ENCODE measurements at places on chromosomes 5 and 9.

GRCh38 chr9:126419475-126419874, 92.8 kb downstream of the MVB12B start:
- no peak for DNase-seq

- DNase-seq, result no peak
These were observed 28.8 kb downstream of the LHX2 start for GRCh38 chr9:124040186-124040931.

DNA sequence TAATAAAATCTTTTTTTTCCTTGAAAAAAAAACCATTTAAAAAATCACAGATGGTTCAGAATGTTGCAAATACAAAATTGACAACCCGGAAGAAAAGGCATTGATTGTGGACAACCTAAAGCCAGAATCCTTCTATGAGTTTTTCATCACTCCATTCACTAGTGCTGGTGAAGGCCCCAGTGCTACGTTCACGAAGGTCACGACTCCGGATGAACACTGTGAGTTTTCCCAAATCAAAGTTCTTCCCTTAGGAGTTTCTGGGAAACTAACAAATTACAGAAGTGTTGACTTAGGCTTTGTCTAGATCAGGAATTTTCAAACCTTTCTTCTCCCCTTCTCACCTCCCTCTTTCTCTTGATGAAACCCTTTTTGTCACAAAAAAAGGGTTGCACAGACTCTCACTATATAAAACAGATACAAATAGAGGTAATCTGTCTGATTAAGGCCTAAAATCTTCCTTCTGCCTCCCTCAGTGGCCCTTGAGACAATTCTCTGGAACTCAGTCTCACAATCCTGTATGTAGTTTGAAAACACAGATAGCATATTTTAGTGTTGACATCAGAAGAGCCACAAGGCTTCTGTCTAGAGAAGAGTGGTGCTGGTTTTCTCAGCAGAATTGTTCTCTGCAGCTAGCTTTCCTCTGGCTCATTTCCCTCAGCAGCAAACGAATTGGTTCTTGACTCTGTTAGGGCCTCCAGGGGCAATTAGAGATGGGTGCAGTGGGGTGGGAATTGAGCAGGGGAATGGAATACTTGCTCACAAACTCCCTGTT, 79.5 kb downstream of the OSMR start:
- DNase-seq, result no peak

- DNase-seq, result peak; percentile 29
These were observed 20.7 kb downstream of the EHMT1 start for GRCh38 chr9:137639303-137640051.

DNA sequence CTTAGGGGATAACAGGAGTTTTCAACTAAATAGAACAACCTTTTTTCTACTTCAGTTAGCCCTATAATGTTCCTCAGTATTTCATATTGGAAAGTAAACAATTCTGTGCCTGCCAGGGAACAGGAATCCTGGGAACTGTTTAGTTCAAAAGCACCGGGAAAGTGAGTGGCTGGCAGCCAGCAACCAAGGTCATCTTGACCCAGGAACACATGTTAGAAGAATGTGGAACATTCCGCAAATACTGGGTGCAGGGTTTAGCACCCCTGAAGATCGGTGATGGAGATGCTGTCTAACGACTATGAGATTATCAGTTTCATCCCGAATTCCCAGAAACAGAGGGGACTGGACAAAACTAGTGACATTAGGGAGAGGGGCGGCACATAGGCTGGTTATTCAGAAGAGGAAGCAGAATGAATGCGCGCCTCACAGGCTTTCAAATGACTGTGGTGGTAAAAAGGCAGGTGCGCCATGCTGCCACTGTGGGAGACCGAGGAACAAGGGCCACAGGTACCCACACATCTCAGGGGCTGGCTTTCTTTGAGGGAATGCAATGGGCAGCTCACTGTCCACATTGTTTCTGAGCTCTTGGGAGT, 51.2 kb downstream of the IPPK start:
- DNase-seq, result no peak

DNA sequence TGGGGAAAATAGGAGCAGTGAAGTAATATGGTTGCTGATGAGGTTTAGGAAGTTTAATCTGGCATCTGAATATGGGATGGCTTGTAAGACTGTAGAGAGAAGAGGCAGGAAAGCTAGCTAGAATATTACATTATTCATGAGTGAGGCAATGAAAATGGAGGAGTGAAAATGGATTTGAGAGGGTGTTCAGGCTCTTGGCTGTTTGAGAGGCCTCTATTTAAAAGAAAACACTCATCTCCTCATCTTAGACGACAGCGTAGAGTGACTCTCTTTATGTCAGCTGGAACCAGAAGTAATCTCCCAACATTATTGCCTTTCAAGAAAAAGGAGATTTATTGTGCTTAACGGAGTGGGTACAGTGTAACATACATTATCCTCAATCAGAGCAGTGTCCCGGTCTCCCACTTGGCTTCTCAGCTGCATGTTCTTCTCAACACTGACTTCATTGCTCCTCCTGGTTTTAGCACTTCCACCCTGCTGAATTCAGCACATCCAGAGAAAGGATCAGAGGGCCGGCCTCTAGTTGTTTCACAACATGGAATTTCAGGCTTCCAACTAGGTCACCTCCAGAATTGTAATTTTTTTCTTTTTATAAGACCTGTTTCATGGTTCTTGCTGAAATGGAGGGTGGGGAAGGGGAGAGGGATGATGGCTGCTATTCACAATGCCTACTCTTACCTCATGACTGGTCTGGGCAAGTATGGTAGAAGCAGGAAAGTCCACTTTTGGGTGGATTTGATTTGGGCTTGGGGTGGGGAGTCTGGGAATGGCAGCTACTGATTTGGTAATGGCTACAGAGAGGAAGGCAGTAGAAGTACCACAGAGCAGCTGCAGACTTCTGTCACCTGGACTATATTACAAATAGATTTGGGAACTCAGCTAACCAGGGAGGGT, 52.9 kb upstream of the KIAA1958 start:
- DNase-seq, result no peak

DNA sequence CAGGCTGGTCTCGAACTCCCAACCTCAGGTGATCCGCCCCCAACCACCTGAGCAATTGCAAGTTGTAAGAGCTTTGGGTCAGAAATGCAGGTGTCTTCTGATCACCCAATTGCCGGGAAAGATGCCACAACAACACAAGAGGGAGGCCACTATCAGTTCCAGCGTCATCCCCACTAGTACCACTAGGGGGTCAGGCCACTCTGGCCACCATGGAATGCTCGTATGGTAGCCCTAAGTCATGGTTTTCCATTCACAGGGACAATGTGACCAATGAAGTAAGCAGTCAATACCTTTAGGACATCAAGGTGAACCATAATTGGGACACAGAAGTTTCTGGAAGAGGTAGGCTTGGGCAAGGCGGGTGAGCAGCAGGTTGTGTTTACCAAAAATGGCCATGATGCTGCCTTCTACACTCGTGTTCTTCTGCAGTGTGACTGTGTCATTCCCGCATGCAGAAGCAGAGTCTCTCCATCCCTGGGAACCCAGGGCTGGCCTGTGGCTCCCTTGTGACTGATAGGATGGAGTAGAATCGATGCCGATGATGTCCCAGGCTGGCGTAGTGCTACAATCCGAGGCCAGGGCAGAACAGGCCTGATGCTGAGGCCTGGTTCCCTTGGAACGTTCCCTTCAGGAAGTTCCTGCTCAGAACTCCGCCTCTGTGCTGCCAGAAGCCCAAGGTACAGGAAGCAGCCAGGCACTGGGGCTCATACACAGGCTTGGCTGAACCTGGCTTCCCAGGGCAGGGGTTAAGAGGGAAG, 42.2 kb upstream of the ANKRD33B start:
- DNase-seq, result no peak

- DNase-seq, result peak; percentile 56
These were observed 779 bp downstream of the FAM13B start for GRCh38 chr5:138032028-138032571.

DNA sequence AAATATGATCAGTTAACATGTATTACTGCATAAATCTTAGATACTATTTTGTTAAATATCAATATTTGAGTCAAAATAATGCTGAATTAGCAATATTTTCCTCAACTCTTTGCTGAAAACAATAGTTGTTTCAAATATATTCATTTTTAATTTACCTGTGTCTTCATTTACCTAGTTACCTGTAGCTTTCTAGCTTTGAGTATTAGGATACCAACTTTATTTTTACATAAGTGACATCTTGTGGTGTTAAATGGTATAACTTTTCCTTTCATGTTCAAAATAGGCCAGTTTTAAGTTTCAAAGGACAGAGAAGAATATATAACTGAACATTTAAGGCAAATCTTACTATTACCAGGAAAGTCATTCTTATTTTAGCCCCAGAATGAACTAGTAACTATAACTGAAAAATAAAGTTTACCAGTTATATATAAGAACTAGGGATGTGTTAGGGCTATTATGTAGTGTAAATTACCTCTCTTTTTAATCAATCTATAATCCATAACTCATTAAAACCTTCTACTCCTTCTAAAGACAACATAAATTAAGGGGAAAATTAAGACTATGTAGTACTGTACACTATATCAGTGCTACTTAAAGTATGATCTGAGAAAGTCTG, 25.3 kb downstream of the AP3B1 start:
- peak; percentile 33 for DNase-seq

GRCh38 chr5:122156724-122157325, 27.5 kb downstream of the ZNF474 start:
- DNase-seq, result no peak

- no peak for DNase-seq
These were observed 27.4 kb upstream of the RFX3 start for GRCh38 chr9:3553076-3553765.

DNA sequence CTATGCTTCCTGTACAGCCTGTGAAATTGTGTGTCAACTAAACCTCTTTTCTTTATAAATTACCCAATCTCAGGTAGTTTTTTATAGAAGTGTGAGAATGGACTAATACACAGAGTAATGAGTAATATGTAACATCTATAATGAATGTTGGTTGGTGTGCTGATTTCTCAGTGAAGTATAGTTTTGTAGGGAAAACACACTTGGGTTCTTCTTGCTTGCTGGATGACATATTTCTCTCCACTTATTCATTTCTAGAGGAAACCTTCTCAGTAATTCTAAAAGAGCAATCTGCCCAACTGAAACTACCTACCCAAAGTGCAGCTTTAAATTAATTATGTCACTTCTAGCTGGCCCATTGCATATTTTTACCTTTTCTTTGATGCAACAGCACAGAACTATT, 81.1 kb upstream of the RORB start:
- DNase-seq, result no peak

DNA sequence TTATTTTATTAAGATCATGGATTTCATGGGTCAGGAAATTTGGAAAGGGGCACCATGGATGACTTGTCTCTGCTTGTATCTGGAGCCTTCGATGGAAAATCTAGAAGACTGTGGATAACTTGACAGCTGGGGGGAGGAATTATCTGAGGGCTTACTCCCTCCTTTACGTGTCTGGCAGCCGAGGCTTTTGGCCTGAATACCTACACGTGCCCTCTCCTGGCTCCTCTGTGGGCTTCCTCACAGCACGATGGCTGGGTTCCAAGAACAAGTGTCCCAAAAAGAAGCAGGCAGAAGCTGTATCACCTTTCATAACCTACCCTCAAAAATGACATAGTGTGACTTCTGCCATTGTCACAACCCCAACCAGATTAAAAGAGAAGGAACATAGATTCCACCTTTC, 228.9 kb downstream of the GRIA1 start:
- no peak for DNase-seq

DNA sequence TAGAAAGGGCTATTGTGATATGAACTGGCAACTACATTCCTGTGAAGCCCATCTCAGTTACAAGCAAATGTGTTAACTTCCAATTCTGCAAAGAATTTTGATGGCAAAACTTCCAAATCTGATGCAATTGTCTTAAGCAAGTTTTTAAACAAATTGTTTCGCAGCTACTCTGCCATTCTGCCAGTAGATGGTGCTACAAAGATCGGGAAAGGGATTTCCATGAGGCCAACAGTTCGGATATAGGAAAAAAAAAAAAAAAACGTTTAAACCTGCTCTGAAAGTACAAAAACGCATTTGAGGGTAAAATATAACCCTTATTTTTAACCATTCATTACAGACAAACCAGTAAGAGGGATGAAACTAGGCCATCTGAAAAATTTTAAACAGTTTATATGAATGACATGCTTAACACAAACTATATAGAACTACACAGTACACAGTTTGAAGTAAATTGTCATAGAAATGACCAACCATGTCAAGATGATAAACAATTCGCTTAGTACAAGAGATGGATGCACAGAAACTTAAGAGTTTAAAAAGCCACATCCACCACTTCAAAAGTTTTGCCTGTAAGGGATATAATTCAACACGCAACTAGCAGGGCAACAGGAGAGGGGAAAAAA, 2.2 kb downstream of the HNRNPA0 start:
- DNase-seq, result no peak

- no peak for DNase-seq
These were observed 148.7 kb upstream of the CDKN2B start for GRCh38 chr9:22157828-22158227.

DNA sequence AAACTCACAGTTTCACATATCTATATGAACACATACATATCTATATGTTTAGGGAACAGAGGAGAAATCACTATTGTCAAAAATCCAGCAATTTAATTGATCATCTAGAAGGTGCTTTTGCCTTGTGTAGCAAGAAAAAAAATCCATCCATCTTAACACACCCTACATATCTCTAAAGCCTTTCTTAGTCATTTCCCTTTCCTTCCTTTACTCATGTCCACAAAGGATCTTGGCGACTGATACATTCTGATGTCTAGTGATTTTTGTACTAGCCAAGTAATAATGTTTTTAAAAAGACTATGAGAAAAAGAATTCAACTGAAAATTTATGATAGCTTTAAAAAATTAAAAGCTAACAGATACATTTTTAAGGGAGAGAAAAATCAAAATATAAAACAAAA, 22.5 kb downstream of the ZDHHC21 start:
- no peak for DNase-seq

- DNase-seq, result peak; percentile 30
These were observed 282.1 kb downstream of the CRB2 start for GRCh38 chr9:123637945-123638634.

- DNase-seq, result no peak
These were observed 34.1 kb upstream of the PLPP1 start for GRCh38 chr5:55568654-55569512.

DNA sequence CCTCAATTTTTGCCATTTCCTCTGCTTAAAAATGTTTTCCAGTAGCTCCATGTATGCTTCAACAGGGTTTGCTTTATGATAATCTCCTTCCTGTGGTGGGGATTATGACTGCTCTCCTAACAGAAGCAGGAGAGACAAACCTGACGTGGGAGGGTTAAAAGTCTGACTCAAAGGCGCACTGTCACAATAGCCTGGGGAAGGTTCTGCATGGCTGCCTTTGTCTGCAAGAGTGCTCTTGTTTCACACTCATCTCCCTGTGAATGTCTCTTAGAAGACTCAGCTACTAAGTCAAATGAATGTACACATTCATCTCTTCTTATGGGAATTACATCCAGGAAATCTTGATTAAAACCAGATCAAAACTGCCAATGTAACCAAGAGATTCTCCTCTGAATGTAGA, 90.9 kb upstream of the MTAP start:
- DNase-seq, result no peak

GRCh38 chr5:90934738-90935137, 376.1 kb downstream of the ADGRV1 start:
- DNase-seq, result no peak

DNA sequence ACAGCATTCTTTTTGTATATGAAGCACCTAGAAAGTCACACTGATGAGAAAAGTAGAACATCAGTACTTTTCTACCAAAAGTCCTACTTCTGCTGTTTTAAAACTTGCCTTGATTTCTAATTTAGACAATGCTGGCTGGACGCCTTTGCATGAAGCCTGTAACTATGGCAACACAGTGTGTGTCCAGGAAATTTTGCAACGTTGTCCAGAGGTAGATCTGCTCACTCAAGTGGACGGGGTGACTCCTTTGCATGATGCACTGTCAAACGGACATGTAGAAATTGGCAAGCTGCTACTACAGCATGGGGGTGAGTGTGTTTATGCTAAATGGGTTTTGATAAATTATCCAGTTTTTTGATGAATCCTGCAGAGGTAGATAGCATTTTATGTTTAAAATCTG, 73.5 kb downstream of the SLF1 start:
- no peak for DNase-seq
